ENCODE measurements at places on chromosomes 3 and 15. TPM values are rescaled to one million over a fixed set of nuclear protein-coding genes. Genes with fewer than 3 reads are reported as not detected.

LYZL4 gene
- total RNA-seq: not detected

SQOR gene
- 409 TPM for total RNA-seq

WDR72 gene
- 0.41 TPM for total RNA-seq

C3orf20 gene
- not detected for total RNA-seq

ZNF619 gene
- total RNA-seq: 9.5 TPM

ZBED2 gene
- total RNA-seq: not detected

SCG3 gene
- 0.89 TPM for total RNA-seq

TF gene
- 4.6 TPM for total RNA-seq

SNX22 gene
- 0.35 TPM for total RNA-seq

XCR1 gene
- total RNA-seq: 0.13 TPM

BFSP2 gene
- total RNA-seq: not detected

AP2M1 gene
- 227 TPM for total RNA-seq

CNTN3 gene
- total RNA-seq: 6.2 TPM

GABRB3 gene
- total RNA-seq: 3.2 TPM

TRA2B gene
- total RNA-seq: 77.0 TPM

PARP14 gene
- total RNA-seq: 47.9 TPM

KLHL6 gene
- 1.9 TPM for total RNA-seq

CLSTN2 gene
- total RNA-seq: 0.90 TPM

ADGRG7 gene
- total RNA-seq: 21.7 TPM

MAN2C1 gene
- total RNA-seq: 239 TPM

GOLGA6B gene
- total RNA-seq: not detected

FRMD5 gene
- total RNA-seq: 2.3 TPM

QTRT2 gene
- 29.1 TPM for total RNA-seq

PSTPIP1 gene
- total RNA-seq: 6.3 TPM

OR5K2 gene
- total RNA-seq: not detected

HYAL1 gene
- 5.3 TPM for total RNA-seq

Measured in mucosa of descending colon (tissue), 3 donors.